ENCODE measurements at places on chromosomes 6 and 20. TPM values are rescaled to one million over a fixed set of nuclear protein-coding genes. Genes with fewer than 3 reads are reported as not detected.

DNA sequence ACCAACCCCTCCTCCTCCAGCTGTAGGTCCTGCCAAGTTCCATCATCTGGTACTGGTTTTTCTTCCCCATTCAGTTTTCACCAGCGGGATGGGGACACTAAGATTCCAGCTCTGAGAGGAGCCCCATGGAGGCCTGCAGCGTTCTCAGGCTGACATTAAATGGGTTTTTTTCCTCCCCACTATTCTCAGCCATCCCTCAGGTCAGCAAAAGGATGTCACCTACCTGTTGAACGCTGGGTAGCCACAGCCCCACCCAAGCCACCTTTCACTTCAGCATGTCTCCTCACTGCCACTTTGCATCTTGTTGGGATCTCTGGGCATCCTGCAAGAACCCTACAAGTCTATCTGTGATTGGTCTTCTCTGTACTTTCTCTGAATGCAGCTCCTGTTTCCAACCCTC, 6.8 kb downstream of the KCNK17 start:
- H3K36me3 ChIP-seq: no peaks in the 10 kb centered on the region
- H3K4me3 ChIP-seq: no peak overlapping the region
- no peak for DNase-seq
- no peaks in the 10 kb centered on the region for H3K4me1 ChIP-seq

- DNase-seq: no peak
- H3K27ac ChIP-seq: no peak overlapping the region
- no peak overlapping the region for H3K4me3 ChIP-seq
- H3K27me3 ChIP-seq: no peaks in the 10 kb centered on the region
Observed at GRCh38 chr6:150070236-150070818, 1.4 kb upstream of the ULBP3 start.

DNA sequence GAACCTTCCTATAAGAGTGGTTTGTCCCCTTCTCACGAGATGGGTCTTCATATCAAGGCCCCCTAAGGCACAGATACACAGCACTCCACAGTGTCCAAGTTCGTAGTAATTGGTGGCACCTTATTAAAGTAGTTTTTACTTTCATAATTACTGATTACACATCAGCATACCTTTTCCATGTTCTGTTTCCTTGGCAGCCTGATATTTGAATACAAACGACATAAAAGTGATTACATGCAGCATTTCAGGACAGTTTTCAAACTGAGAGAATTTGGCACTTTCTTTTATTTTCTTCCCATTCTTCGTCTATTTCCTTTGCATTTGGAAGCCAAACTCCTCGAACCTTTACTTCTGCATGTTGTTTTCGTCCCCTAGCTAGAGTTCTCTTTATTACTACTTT, 139.7 kb downstream of the MTHFD1L start:
- no peak overlapping the region for H3K4me3 ChIP-seq
- H3K27me3 ChIP-seq: no peaks in the 10 kb centered on the region
- DNase-seq: no peak
- H3K4me1 ChIP-seq: no peaks in the 10 kb centered on the region
- no peak overlapping the region for H3K27ac ChIP-seq
- H3K36me3 ChIP-seq: no peaks in the 10 kb centered on the region

- no peak for DNase-seq
- H3K27me3 ChIP-seq: no peaks in the 10 kb centered on the region
Observed at GRCh38 chr6:25960734-25961133, 1.9 kb upstream of the TRIM38 start.

The AURKA gene
- 0.26 TPM for total RNA-seq

The MEP1A gene
- total RNA-seq: not detected
